ENCODE measurements at places on chromosomes 1 and 21. TPM values are rescaled to one million over a fixed set of nuclear protein-coding genes. Genes with fewer than 3 reads are reported as not detected.

Gene SYNC
- not detected for total RNA-seq

Gene LCE3E
- total RNA-seq, result not detected

Gene GNG4
- total RNA-seq, result not detected

Gene DNAH14
- total RNA-seq, result not detected

Gene COL8A2
- total RNA-seq, result 0.19 TPM

Gene TTC22
- total RNA-seq, result 10.1 TPM

Gene B3GALT5
- total RNA-seq, result not detected

Gene C1orf174
- total RNA-seq, result 34.4 TPM

- no peaks in the 10 kb centered on the region for H3K27me3 ChIP-seq
- no peaks in the 10 kb centered on the region for H3K4me1 ChIP-seq
- no peak overlapping the region for H3K27ac ChIP-seq
- no peak overlapping the region for H3K4me3 ChIP-seq
Observed at GRCh38 chr1:96306809-96307560, 414.6 kb upstream of the PTBP2 start.

GRCh38 chr1:108858230-108858950 lies 1.5 kb upstream of the AKNAD1 start:
- H3K4me1 ChIP-seq, result peaks cover 5% of the 10 kb centered on the region
- H3K27ac ChIP-seq, result no peak overlapping the region
- no peak for DNase-seq
- H3K36me3 ChIP-seq, result peaks cover 2% of the 10 kb centered on the region
- H3K27me3 ChIP-seq, result peaks cover 47% of the 10 kb centered on the region

DNA sequence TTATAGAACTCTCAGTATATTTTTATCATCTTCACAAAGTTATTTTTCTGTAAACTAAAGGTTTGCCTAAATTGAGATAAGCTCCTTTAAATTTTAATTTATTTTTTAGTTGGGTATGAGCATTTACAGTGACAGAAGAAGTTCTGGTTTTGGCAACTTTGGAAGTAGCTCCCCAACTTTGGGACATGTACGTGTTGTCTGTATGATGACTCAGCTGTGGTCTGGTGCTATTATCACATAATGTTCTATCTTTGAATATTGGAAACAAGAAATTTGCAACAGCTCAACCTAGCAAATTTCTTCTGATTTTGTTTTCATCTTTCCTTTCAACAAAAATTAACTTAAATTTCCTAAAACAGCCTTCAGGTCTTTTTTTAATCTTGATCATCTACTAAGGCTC lies 46.6 kb upstream of the C1orf105 start:
- no peaks in the 10 kb centered on the region for H3K27me3 ChIP-seq
- H3K4me3 ChIP-seq, result no peak overlapping the region
- peaks cover 3% of the 10 kb centered on the region for H3K4me1 ChIP-seq
- no peak overlapping the region for H3K27ac ChIP-seq

- peak overlapping the region; percentile 33 for H3K4me3 ChIP-seq
- peak overlapping the region; percentile 54 for H3K27ac ChIP-seq
- H3K27me3 ChIP-seq, result no peaks in the 10 kb centered on the region
- no peak for DNase-seq
- H3K36me3 ChIP-seq, result no peaks in the 10 kb centered on the region
Observed at GRCh38 chr1:8472668-8473067, 154.8 kb downstream of the SLC45A1 start.

DNA sequence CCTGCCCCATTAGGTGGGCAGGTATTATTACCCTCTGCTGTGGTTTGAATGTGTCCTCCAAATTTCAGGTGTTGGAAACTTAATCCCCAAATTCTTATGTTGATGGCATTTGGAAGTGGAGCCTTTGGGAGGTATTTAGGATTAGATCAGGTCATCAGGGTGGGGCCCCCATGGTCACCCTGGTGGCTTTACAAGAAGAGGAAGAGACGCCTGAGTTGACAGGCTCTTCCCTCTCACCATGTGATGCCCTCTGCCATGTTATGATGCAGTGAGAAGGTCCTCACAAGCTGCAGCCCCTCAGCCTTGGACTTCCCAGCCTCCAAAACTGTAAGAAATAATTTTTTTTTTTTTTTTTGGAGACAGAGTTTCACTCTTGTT lies 8.8 kb upstream of the THEMIS2 start:
- no peak overlapping the region for H3K4me3 ChIP-seq
- no peak for DNase-seq
- peaks cover 23% of the 10 kb centered on the region for H3K4me1 ChIP-seq
- H3K27me3 ChIP-seq, result no peaks in the 10 kb centered on the region
- no peaks in the 10 kb centered on the region for H3K36me3 ChIP-seq

- H3K27me3 ChIP-seq, result peaks cover 3% of the 10 kb centered on the region
- H3K4me1 ChIP-seq, result peaks cover 15% of the 10 kb centered on the region
- peak overlapping the region; percentile 64 for H3K27ac ChIP-seq
- peak; percentile 45 for DNase-seq
- H3K4me3 ChIP-seq, result peak overlapping the region; percentile 31
Observed at GRCh38 chr1:239587066-239587465, 200.7 kb downstream of the CHRM3 start.

DNA sequence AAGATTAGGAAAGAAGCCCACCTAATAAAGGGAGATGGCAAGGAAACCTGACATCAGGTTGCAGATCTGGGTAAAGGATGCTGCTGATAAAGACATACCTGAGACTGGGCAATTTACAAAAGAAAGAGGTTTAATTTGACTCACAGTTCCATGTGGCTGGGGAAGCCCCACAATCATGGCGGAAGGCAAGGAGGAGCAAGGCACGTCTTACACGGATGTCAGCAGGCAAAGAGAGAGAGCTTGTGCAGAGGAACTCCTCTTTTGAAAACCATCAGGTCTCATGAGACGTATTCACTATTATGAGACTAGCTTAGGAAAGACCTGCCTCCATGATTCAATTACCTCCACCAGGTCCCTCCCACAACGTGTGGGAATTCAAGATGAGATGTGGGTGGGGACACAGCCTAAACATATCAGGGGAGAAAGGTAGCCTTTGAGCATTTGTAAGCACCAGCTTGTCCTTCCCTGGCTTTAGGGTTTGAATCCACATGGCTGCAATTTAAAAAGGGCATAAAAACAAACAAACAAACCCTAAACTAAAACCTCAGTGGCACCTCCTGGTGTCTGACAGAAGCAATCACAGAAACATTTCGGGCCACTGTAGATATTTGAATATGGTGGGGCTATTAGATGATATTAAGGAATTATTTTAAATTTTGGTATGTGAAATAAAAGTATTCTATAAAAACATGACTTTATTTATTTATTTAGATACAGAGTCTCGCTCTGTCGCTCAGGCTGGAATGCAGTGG lies 33.1 kb downstream of the SLC2A7 start:
- peaks cover 2% of the 10 kb centered on the region for H3K36me3 ChIP-seq
- peaks cover 12% of the 10 kb centered on the region for H3K4me1 ChIP-seq
- H3K27ac ChIP-seq, result no peak overlapping the region
- peaks cover 2% of the 10 kb centered on the region for H3K27me3 ChIP-seq

DNA sequence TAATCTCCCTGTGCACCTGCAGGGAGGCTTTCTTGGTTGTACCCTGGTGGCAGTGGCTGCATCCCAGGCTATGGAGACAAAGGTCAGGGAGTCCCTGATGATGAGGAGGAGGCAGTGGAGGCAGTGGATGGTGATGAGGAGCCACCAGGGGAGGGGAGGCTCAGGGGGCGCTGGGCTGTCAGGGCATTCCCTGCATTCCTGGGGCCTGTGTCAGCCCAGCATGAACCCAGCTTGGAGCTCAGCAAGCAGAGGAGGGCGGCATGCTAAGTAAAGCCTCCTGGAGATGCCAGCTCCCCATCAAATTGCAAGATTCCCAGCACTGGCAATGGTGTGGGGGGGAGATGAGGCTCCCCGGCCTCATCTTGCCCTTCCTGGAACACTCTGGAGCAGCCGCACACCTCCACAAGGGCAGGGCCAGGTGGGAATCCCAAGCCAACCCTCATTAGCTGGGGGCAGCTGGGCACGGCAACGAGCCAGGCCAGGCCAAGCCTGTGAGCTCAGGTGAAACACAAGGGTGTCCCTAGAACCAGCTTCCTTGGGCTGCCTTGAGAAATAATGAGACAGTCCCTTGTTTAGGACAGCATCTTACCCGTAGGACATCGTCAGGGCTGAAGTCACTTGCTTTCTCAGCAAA lies 469.5 kb downstream of the MATN1 start:
- peaks cover 3% of the 10 kb centered on the region for H3K27me3 ChIP-seq
- H3K4me1 ChIP-seq, result no peaks in the 10 kb centered on the region
- H3K36me3 ChIP-seq, result no peaks in the 10 kb centered on the region

DNA sequence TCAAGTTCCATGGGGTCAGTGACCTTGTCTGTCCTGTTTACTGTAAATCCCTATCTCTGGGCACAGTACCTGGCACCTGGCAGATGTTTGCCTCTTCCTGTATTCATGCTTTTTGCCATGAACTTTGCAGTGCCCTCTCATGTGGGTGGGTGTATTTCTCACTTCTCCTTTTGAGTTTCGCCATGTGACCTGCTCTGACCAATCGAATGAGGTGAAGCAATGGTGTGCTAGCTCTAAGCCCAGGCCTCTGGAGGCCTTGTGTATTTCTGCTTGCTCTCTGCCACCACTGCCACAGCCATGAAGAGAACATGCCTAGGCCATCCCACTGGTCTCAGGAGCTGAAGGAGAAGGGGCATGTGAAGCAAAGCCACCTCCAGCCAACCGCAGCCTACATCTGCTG lies 185.5 kb upstream of the ZC3H12A start:
- no peaks in the 10 kb centered on the region for H3K4me1 ChIP-seq
- H3K36me3 ChIP-seq, result no peaks in the 10 kb centered on the region
- no peak for DNase-seq
- H3K4me3 ChIP-seq, result no peak overlapping the region

DNA sequence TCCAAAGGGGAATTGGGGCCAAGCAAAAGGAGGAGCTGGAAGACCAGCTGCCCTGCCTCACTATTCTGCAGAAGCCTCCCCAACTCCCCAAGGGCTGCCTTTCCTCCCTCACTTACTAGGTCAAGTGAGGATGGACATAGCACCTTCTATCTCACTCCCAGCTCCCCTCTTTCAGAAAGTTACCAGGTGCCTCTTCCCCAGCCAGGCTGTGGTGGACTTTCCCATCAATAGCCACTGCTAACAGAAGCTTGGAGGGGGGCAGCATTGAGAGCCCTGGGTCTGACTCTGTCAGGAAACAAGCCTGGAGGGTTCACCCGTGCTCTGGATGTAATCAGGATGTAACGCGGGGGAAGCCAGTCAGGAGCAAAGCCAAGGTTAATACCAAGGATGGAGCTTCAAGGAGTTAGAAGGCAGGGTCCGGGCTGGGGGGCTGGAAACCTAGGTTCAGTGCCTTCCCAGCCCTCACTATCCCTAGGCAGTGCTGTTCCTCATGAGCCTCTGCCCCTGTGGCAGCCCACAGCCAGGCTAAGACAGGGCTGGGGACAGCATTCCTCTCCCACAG lies 127.8 kb upstream of the NGF start:
- H3K27me3 ChIP-seq, result no peaks in the 10 kb centered on the region
- no peaks in the 10 kb centered on the region for H3K36me3 ChIP-seq
- no peak for DNase-seq
- peaks cover 7% of the 10 kb centered on the region for H3K4me1 ChIP-seq
- H3K27ac ChIP-seq, result no peak overlapping the region

DNA sequence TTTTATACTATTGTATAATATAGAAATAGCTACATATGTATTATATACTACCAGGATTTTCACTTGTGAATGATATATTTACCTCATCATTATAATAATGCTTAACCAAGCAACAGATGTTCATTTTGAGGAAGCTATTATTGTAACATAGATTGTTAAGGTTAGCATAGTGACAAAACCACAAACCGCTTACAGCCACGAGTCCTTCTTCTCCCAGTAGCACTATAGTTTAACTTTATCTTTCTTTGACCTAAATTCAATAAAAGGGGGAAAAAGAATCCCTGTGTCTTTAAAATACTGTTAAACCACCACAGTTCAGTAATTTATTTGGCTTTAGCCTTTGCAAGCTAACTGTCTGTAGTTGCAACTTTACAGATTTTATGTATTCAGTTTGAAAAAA lies 1039.4 kb upstream of the B3GALT2 start:
- no peak for DNase-seq
- no peak overlapping the region for H3K4me3 ChIP-seq

All from activated naive CD8-positive, alpha-beta T cell treated with anti-CD3 and anti-CD28 coated beads, Interleukin-2, amount 10 ng/mL, durations not matched to agents 7 days and 5 days (primary cell).